ENCODE measurements at places on chromosomes 1 and 21. TPM values are rescaled to one million over a fixed set of nuclear protein-coding genes. Genes with fewer than 3 reads are reported as not detected.

DNA sequence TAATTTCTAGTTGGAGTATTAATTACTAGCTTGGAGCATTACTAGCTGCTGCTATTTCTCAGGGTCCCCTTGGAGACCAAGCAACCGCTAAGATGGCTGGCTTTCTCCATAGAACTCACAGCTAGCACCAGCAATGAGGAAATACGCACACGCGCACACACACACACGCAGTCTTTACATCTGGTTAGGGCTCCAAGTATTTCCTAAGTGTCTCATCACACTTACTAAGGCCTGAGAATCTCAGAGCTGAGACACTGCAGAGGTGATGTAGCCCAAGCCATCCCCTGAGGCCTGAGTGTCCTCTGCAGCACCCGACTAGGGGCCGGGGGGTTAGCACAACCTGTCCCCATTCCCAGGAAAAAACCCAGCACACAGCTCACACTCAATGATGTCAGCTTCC, 42.5 kb downstream of the ITPKB start:
- no peak overlapping the region for H3K27ac ChIP-seq
- H3K4me3 ChIP-seq: no peak overlapping the region
- H3K36me3 ChIP-seq: no peaks in the 10 kb centered on the region
- peaks cover 14% of the 10 kb centered on the region for H3K4me1 ChIP-seq

Gene CD1B
- not detected for total RNA-seq

Gene MTARC1
- total RNA-seq: 38.6 TPM

GRCh38 chr1:74419611-74420010, 92.8 kb downstream of the LRRC53 start:
- DNase-seq: no peak
- peaks cover 7% of the 10 kb centered on the region for H3K27me3 ChIP-seq
- no peaks in the 10 kb centered on the region for H3K36me3 ChIP-seq
- no peak overlapping the region for H3K27ac ChIP-seq
- H3K4me1 ChIP-seq: no peaks in the 10 kb centered on the region

Gene CD1D
- 3.6 TPM for total RNA-seq

DNA sequence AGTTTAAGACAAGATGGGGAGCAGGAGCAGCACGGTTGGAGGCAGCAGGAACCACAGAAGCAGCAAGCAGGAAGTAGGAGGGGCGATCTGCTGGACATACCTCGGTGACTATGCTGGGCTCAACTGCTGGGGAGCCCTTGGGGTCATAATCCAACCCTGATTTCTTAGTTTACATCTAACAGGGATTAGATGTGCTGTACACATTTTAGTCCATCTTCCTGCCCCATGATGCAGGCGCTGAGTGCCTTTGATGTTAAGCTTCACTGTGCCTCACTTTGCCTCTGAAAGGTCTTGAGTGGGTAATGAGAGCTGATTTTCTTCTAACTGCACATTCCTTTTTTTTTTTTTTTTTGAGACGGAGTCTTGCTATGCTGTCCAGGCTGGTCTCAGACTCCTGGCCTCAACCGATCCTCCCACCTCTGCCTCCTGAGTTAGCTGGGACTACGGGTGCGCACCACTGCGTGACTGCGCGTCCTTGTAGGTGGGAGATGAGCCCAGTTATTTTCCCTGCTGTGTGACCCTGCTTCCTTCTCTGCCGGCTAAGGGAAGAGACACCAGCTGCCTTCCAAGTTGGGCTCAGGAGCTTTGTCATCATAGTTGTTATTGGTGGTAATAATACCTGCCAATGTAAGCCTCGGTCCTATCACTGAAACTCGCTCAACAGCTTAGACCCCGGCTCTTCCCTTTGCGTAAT, 1.1 kb upstream of the RCAN3 start:
- no peaks in the 10 kb centered on the region for H3K27me3 ChIP-seq
- peak overlapping the region; percentile 55 for H3K4me3 ChIP-seq
- H3K36me3 ChIP-seq: no peaks in the 10 kb centered on the region
- peak overlapping the region; percentile 81 for H3K27ac ChIP-seq
- no peaks in the 10 kb centered on the region for H3K4me1 ChIP-seq

- no peak overlapping the region for H3K4me3 ChIP-seq
- H3K4me1 ChIP-seq: no peaks in the 10 kb centered on the region
- DNase-seq: no peak
- H3K36me3 ChIP-seq: no peaks in the 10 kb centered on the region
- no peak overlapping the region for H3K27ac ChIP-seq
Measured at GRCh38 chr1:188433425-188433824, 1604.7 kb downstream of the PLA2G4A start.

DNA sequence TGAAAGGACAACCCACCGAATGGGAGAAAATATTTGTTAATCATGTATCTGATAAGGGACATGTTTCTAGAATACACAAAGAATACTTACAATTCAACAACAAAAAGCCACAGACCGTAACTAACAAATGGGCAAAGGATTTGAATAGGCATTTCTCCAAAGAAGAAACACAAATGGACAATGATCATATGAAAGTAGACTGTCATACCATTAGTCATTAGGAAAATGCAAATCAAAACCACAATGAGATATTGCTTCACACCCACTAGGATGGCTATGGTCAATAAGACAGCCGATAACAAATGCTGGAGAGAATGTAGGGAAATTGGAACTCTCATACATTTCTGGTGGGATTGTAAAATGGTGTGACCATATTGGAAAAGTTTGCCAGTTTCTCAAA, 367.2 kb upstream of the SGIP1 start:
- no peak overlapping the region for H3K27ac ChIP-seq
- no peaks in the 10 kb centered on the region for H3K27me3 ChIP-seq
- no peak for DNase-seq

DNA sequence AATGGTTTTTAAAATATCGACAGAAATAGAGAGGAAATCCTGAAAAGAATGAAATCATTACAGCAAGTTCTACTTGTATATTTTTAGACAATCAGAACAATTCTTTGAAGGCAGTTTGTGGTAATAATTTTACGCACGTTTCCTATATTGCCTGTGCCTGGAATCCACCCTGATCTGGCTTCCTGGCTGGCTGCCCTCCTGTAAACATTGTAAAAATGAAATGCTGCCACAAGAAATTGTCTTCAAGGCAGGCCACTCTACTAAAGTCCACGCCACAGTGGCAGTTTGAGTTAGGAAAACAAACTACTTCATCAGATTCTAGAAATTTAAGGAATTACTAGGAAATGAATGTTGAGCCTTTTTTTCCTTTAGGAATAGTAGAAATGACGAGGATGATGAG, 454.5 kb upstream of the NR5A2 start:
- H3K36me3 ChIP-seq: no peaks in the 10 kb centered on the region
- no peak overlapping the region for H3K4me3 ChIP-seq
- H3K4me1 ChIP-seq: no peaks in the 10 kb centered on the region
- no peak for DNase-seq

GRCh38 chr1:27668808-27669723, 2.9 kb downstream of the IFI6 start:
- H3K27me3 ChIP-seq: no peaks in the 10 kb centered on the region
- peaks cover 53% of the 10 kb centered on the region for H3K4me1 ChIP-seq
- H3K27ac ChIP-seq: no peak overlapping the region
- peak overlapping the region; percentile 69 for H3K4me3 ChIP-seq
- DNase-seq: peak; percentile 68

DNA sequence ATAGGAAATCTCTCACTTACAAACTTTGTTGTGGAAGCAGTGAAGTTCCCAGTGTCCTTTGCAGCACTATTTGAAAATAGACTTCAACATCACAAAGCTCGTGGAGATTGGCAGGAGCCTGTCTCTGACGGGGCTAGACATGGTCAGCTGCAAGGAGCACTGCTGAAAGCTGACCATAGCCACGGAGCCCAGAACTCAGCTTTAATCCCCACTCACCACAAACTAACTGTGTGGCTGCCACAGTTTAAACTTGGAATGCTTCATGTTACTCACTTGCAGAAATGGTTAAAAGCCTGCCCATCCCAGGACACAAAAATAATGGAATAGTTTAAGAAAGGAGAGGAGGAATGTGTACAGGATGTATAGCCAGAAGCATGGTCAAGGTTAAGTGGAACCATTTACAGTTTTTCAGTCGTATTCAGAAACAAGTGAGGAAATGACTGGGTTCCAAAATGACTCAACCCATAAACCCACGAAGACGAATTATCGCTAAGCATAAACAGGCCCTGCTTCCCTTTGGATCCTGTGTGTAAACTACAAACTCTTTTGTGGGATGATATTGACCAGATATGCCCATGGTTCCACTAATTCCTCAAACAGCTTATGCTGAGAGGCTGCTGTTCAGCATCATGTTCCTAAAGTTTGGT, 18.2 kb downstream of the DNALI1 start:
- no peak for DNase-seq
- H3K4me1 ChIP-seq: no peaks in the 10 kb centered on the region
- H3K4me3 ChIP-seq: no peak overlapping the region
- H3K27me3 ChIP-seq: no peaks in the 10 kb centered on the region

Gene OLIG1
- 1.6 TPM for total RNA-seq

DNA sequence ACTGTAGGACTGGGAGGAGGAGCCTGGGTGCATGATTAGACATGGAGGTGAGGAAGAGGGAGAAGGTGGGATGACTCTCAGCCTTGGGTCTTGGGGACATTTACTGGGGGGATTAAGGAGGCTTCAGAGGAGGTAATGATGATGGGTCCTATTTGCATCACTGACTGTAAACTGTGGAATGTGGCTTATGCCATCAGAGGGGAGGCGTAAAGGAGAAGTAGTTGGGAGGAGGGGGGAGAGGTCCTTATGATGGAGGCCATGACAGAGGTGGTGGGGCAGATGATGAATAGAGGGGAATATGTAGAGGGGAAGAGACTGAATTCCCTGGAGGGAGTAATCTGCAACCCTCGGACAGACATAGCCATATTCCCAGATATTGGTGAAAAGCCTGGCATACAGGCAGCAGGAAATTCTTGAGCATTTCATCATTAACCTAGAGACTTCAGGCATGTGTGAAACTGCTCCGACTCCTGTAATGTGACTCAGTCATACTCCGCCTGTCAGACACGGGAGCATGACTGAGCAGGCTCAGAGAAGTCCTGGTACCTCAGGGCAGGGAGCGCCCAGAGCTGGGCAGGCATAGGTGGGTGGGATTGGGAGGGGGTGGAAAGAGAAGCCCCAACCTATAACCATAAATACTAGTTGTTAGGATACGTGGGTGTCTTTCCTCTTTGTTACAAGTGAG, 8.0 kb upstream of the LCE5A start:
- no peak overlapping the region for H3K27ac ChIP-seq
- DNase-seq: no peak
- no peak overlapping the region for H3K4me3 ChIP-seq
- no peaks in the 10 kb centered on the region for H3K27me3 ChIP-seq
- no peaks in the 10 kb centered on the region for H3K4me1 ChIP-seq

GRCh38 chr1:114215436-114215835, 61.8 kb upstream of the SYT6 start:
- H3K4me3 ChIP-seq: no peak overlapping the region
- H3K27me3 ChIP-seq: no peaks in the 10 kb centered on the region
- H3K4me1 ChIP-seq: no peaks in the 10 kb centered on the region
- H3K27ac ChIP-seq: no peak overlapping the region

- no peak overlapping the region for H3K4me3 ChIP-seq
- no peak for DNase-seq
- H3K27ac ChIP-seq: no peak overlapping the region
- H3K36me3 ChIP-seq: no peaks in the 10 kb centered on the region
Measured at GRCh38 chr1:225871359-225872074, 10.7 kb downstream of the TMEM63A start.

Gene PADI3
- total RNA-seq: not detected

GRCh38 chr1:109620401-109620791, 759 bp downstream of the AMPD2 start:
- DNase-seq: peak; percentile 57
- H3K4me3 ChIP-seq: peak overlapping the region; percentile 54
- peak overlapping the region; percentile 95 for H3K27ac ChIP-seq
- H3K36me3 ChIP-seq: no peaks in the 10 kb centered on the region

Gene TNFRSF9
- 0.70 TPM for total RNA-seq

DNA sequence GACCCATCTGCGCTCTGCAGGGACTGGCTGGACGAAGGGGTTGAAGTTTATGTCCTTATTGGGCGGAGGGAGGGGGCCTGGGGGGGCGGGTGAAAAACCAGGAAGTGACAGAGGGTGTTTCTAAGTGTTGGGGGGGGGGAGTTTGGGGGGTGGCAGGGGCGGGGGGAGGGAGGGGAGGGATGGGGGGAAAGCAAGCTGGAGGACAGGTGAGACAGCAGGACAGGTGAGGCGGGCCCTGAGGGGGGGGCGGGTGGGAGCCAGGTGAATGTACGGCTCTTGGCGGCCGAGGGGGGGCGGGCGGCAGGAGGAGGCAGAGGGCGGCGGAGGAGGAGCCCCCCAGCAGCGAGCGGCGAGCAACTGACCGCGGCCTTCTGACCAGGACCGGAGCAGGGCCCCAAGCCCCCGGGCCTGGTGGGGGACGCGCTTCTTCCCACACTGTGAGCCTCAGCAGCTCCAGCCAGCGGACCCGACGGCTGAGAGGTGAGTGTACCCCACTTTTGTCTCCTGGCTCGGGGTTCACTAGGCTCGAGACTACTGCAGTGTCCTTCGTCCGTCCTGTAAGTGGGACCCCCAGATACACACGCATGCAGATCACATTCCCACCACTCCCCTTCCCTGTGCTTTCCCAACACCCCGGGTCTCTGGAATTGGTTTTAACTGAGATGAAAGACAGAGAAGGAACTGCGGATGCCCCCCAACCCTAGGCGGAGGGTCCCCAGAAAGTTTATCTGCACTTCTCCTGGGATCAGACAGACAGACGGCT, at the start of gene ZBTB7B:
TSS of gene ZBTB7B (plus strand) at position 339 of the 763 bp plus-strand sequence. CDS start 11,859 bp downstream, outside the sequence.
- peak within 1 kb of the TSS; percentile 96 for H3K4me3 ChIP-seq
- no peaks in the 10 kb centered on the region for H3K27me3 ChIP-seq
- H3K27ac ChIP-seq: peak within 1 kb of the TSS; percentile 95
- no peak for DNase-seq
- no peaks in the 10 kb centered on the region for H3K36me3 ChIP-seq

DNA sequence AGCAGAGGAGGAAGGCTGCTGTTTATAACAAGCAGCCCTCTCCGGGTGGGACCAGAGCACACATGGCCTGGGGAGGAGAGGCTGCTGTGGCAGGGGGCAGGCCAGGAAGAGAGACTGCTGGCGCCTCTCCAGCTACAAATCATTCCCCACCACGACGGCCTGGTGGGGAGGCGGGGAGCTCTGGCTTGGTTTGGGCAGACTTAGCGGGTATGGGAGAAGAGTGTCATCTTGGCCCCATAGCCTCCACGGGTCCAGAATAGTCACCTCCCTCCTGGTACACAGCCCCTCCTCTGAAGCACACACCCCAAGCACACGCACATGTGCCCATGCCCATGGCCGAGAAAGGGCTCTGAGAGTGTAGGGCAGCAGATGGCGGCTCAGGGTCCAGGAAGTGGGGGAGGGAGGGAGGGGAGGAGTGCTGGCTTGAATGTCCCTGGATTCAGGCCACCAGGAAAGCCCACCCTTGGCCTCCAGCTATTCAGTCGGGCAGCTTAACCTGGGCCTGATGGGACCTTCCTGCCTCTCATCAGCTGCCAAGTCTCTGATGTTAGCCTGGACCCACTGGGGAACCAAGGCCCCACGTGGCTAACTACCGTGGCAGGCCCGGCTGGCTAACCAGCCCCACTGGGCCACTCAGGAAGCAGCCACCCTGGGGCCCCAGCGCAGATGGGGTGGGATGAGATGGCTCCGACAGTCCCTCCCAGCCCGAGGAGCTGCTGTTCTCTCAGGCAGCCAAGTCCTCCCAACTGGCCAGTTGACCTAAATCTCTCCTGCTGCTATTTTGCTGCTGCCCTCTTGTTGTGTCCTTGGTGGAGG, 10.9 kb downstream of the LRP8 start:
- H3K27ac ChIP-seq: no peak overlapping the region
- DNase-seq: peak; percentile 35
- H3K4me1 ChIP-seq: no peaks in the 10 kb centered on the region
- H3K4me3 ChIP-seq: no peak overlapping the region
- no peaks in the 10 kb centered on the region for H3K27me3 ChIP-seq

GRCh38 chr21:41709965-41710822, 56.7 kb downstream of the RIPK4 start:
- H3K36me3 ChIP-seq: no peaks in the 10 kb centered on the region
- no peak overlapping the region for H3K4me3 ChIP-seq
- H3K4me1 ChIP-seq: no peaks in the 10 kb centered on the region
- H3K27me3 ChIP-seq: peaks cover 6% of the 10 kb centered on the region
- no peak overlapping the region for H3K27ac ChIP-seq
